ENCODE measurements at places on chromosomes 6 and 20. TPM values are rescaled to one million over a fixed set of nuclear protein-coding genes. Genes with fewer than 3 reads are reported as not detected.

EYA2 gene
- total RNA-seq: 24.4 TPM

HLA-DRB5 gene
- 56.6 TPM for total RNA-seq

BMP7 gene
- 17.3 TPM for total RNA-seq

DDO gene
- 1.3 TPM for total RNA-seq

ID4 gene
- total RNA-seq: 37.0 TPM

SLC35F1 gene
- 24.6 TPM for total RNA-seq

Data from sciatic nerve (tissue), 2 donors.